ENCODE measurements at places on chromosomes 12 and 14.

- DNase-seq = no peak
Measured at GRCh38 chr14:105281371-105282097, 19.3 kb downstream of the BRF1 start.

DNA sequence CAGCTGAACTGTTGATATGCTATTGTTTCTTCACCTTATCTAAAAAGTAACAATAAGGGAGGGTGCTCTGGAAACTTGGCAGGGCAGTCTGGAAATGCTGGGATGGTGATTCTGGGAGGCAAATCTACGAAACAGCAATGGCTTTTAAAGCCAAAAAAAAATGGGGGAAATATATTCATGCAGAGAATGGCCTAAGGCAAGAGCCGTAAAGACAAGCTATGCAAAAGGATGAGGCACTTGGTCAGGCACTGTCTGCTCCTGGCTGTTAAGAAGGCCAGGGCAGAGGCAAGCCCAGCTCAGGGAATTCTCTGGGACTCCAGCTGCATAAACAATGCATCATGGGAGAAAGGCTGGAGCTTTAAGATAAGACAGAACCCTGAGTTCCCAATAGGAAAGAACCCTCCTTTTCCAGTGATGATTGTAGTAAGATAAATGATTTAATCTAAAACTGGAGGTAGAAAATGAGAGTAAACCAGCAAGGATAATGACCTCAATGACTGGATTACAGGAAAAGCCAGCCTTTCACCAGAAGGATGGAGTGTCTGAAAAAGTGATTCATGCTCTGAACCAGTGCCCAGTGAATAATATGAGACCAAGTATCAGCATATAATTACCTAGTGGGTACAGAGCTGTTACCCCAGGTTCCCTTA, 46.0 kb downstream of the ITPR2 start:
- peak; percentile 69 for DNase-seq

GRCh38 chr12:78802593-78802992, 62.0 kb upstream of the SYT1 start:
- no peak for DNase-seq

DNA sequence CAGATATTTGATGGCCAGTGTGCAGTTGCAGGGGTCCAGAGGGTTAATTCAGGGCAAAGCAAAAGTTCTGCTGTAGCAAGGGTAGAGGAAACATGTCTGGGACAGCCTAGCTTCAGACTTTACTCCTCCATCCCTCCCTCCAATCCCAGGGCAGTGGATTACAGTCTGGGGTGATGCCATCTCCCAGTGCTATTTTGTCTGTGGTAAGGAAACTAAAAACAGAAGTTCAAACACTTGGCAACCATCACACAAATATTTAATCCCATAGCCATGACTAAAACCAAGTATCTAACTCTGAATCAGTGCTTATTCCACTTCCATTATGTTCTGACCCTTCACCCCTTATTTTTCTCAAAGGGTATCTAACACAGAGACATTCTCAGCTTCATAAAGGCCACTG, 61.8 kb downstream of the PIK3C2G start:
- DNase-seq = no peak

DNA sequence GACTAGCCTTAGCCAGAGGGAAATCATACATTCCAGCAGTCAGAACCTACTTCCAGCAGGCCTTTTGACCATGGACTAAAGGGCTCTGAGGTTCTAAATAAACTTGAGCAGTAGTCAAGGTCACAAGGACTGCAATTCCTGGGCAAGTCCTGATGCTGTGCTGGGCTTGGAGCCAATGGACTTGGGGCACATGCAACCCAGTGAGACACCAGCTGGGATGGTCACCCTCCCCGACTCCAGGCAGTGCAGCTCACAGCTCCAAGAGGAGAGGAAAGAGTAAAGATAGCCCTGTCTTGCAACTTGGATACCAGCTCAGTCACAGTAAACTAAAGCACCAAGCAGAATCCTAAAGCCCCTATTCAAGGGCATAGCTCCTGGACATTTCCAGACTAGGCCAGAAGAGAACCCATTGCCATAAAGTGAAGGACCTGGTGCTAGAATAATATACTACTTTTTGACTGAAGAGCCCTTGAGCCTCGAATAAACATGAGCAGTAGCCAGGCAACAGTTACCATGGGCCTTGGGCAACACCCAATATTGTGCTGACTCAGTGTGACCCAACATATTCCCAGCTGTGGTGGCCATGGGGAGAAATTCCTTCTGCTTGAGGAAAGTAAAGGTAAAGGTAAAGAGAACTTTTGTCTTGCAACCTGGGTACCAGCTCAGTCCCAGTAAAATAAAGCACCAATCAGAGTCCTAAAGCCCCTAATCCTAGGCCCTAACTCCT, 226.2 kb upstream of the CLEC14A start:
- DNase-seq = peak; percentile 3

- DNase-seq = no peak
Measured at GRCh38 chr12:2384533-2385351, 332.0 kb downstream of the CACNA1C start.

- no peak for DNase-seq
Measured at GRCh38 chr12:54285150-54286041, 4.9 kb downstream of the HNRNPA1 start.

DNA sequence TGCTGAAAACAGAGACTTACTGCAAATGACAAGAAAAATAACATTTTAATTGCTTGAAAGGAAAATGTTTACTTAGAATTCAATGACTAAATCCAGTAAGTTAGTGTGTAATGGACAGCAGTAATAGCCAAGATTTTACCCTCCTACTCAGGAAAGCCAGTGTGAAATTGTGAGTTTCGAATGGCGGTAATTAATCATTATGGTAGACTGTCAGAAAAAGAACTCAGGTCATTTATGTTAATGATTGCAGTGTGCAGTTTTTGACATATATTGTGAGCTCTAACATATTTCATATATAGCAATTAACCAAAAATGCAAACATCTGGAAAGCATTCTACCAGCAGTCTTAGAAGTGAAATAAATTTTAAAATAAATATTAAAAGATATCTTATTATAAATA, 60.3 kb downstream of the PDZRN4 start:
- DNase-seq = no peak

Data from NT2/D1 (cell line).